ENCODE measurements at places on chromosomes 6 and 20. TPM values are rescaled to one million over a fixed set of nuclear protein-coding genes. Genes with fewer than 3 reads are reported as not detected.

DNA sequence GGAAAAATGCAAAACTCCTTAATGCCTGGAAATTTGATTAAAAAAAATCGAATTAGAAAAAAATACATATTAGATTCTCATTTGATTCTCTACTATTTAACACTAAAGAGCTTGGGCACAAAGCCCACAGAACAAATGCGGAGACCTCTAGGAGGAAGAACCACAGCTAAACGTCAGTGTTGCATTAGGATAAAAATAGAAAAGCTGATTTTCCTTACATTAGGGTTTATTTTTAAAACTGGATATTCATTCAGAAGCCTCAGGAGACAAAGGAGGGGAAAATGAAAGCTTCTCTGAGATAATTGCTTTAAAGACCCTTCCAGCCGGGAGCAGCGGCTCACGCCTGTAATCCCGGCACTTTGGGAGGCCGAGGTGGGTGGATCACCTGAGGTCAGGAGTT lies 77.3 kb downstream of the ECT2L start:
- H3K36me3 ChIP-seq, result no peaks in the 10 kb centered on the region
- H3K27ac ChIP-seq, result no peak overlapping the region
- H3K4me3 ChIP-seq, result no peak overlapping the region
- no peaks in the 10 kb centered on the region for H3K27me3 ChIP-seq
- DNase-seq, result no peak

DNA sequence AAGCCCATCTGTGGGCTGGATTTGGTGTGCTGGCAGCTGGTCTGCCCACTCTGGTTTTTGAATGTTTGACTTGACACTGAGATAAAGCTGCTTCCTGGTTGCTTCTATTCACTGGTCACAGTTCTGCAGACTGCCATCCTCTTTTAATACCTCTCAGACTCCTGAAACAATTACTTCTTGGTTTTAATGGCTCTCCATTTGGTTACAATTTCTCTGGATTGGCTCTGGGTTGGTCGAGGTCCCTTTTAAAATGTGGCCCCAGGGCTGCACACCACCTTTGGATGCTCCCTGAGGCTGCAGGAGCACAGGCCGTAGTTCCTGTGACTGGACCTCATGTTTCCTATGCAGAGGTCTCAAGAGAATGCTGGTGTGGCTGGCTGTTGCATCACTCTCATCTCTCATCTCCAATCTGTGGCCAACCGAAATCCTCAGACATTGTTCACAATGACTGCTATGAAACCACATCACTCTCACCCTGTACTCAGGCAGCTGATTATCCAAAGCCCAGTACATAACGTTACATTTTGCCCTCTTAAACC lies 98.5 kb downstream of the INSM1 start:
- no peak for DNase-seq
- no peak overlapping the region for H3K4me3 ChIP-seq
- no peaks in the 10 kb centered on the region for H3K4me1 ChIP-seq
- no peaks in the 10 kb centered on the region for H3K27me3 ChIP-seq
- no peaks in the 10 kb centered on the region for H3K36me3 ChIP-seq

The ME1 gene
- 40.5 TPM for total RNA-seq

The ESR1 gene
- total RNA-seq, result 0.17 TPM

The CLVS2 gene
- not detected for total RNA-seq

The FOXA2 gene
- total RNA-seq, result 0.10 TPM

DNA sequence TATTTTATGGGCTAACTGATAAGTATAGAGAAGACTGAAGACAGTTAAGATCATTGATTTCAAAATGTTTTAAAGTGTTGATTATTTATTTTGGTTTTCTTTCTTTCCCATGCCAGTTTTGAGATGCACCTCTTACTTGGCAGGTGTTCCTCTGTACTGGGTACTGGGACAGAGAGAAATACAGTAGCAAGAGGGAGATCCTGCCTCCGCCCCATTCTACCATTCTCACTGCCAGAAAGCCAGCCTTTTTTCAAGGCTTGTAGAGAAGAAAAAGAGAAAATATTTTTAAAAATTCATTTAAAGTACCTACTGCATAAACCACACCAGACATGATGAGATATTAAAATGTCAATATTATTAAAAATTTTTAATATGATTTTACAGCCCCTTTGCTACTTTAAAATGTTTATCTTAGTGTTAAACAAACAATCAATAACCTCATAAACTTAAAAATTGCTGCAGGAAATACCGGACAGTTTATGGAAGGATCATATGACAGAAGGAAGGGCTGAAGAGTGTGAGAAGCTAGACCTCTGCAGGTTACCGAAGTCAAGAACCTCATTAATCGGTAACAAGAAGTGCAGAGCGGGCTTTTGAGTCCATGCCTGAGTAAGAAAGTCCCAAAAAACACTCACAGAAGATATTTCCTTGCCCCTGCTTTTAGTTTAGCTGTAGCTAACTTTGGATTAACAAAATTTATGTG lies 117.8 kb upstream of the ESR1 start:
- no peaks in the 10 kb centered on the region for H3K4me1 ChIP-seq
- no peak overlapping the region for H3K27ac ChIP-seq
- no peak for DNase-seq
- no peak overlapping the region for H3K4me3 ChIP-seq

GRCh38 chr6:155771822-155772221 lies 316.2 kb upstream of the NOX3 start:
- no peak for DNase-seq
- H3K27ac ChIP-seq, result no peak overlapping the region
- H3K4me1 ChIP-seq, result no peaks in the 10 kb centered on the region
- no peaks in the 10 kb centered on the region for H3K27me3 ChIP-seq
- H3K4me3 ChIP-seq, result no peak overlapping the region

DNA sequence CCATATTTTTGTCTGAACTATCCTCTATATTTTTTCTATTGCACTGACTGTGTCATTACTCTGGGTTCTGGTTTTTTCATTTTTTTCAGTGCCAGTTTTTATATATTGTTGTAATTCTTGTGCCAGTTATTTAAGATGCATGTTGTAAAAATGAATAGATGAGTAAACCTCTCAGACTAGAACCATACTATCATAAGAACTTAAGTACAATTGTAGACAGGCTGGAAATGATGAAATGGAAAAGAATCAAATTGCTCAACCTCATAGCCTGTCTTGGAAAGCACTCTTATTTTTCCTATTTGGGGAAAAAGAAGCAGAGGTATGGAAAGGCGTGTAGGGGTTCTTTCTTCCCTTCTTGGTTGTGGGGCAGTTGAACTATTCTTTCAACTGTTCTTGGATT lies 30.2 kb downstream of the PANK2 start:
- H3K4me3 ChIP-seq, result no peak overlapping the region
- H3K27me3 ChIP-seq, result no peaks in the 10 kb centered on the region
- H3K36me3 ChIP-seq, result peaks cover 36% of the 10 kb centered on the region
- H3K27ac ChIP-seq, result no peak overlapping the region
- H3K4me1 ChIP-seq, result no peaks in the 10 kb centered on the region
- no peak for DNase-seq

DNA sequence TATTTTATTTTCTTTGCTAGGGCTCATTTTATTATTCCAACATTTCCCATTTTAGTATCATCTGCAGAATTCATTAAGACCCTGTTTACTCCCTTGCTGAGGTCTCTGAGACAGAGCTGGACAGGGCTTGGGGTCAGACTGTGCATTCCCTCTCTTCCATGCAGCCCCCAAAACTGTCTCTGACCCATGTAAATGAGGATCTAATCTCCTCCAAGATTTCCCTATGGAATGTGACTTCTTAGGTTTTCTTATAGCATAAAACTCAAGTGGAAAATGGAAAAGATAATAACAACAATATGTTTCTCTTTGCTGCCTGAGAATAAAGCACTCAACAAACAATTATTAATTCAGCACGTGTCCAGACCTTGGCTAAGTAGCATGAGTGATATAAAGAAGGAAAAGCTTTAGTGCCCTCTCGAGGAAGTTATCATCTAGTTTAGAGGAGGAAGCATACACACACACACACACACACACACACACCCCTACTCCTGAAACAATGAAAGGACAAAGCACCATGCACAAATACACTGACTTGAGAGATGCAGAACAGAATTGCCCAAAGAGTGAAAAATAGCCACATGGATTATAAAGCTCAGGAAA lies 815.5 kb downstream of the BCKDHB start:
- H3K27ac ChIP-seq, result no peak overlapping the region
- H3K4me3 ChIP-seq, result no peak overlapping the region
- no peak for DNase-seq
- no peaks in the 10 kb centered on the region for H3K4me1 ChIP-seq
- H3K27me3 ChIP-seq, result no peaks in the 10 kb centered on the region

DNA sequence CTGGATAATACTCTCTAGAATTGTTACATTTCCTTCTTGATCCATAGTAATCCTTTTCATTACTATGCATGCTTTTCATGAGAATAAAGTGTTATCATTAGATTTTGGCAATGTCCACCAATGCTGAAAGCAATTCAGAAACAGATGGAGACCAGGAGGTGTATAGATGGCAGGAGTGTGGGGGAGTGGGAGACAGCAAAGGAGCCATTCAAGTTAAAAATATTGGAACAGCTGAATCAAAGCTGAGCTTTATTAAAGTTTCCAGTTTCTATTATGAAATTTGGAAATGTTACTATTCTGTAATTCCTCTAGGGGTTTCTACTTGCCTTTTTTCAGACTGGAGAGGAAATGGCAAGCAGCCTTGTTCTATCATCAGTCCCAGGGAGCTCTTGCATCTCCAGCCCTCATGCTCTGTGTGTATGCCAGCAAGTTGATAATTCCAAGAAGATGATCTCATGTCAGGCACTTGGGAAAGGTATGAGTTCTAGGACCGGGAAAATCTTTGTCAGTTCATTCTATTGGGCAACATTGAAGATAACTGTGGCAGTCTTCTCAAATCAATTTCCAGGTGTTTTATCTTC lies 228.0 kb downstream of the CD109 start:
- peaks cover 1% of the 10 kb centered on the region for H3K4me1 ChIP-seq
- no peak overlapping the region for H3K27ac ChIP-seq

GRCh38 chr6:128235556-128235955 lies 284.8 kb downstream of the PTPRK start:
- H3K4me3 ChIP-seq, result no peak overlapping the region
- DNase-seq, result no peak
- no peaks in the 10 kb centered on the region for H3K27me3 ChIP-seq
- H3K27ac ChIP-seq, result no peak overlapping the region
- no peaks in the 10 kb centered on the region for H3K4me1 ChIP-seq
- no peaks in the 10 kb centered on the region for H3K36me3 ChIP-seq

The GNMT gene
- 0.57 TPM for total RNA-seq

GRCh38 chr6:138526822-138527235 lies 27.5 kb upstream of the NHSL1 start:
- no peaks in the 10 kb centered on the region for H3K27me3 ChIP-seq
- H3K27ac ChIP-seq, result no peak overlapping the region
- DNase-seq, result no peak
- no peaks in the 10 kb centered on the region for H3K4me1 ChIP-seq
- H3K36me3 ChIP-seq, result no peaks in the 10 kb centered on the region

The EYA4 gene
- not detected for total RNA-seq

- H3K27me3 ChIP-seq, result no peaks in the 10 kb centered on the region
- DNase-seq, result no peak
- no peak overlapping the region for H3K27ac ChIP-seq
- H3K4me1 ChIP-seq, result 0 out of 2 replicates have a peak, but pooled peaks cover 3% of the 10 kb centered on the region
Measured at GRCh38 chr20:37990571-37991151, 42.6 kb downstream of the TTI1 start.

- no peak overlapping the region for H3K4me3 ChIP-seq
- DNase-seq, result no peak
- H3K36me3 ChIP-seq, result no peaks in the 10 kb centered on the region
- H3K27me3 ChIP-seq, result peaks cover 19% of the 10 kb centered on the region
- no peaks in the 10 kb centered on the region for H3K4me1 ChIP-seq
- H3K27ac ChIP-seq, result no peak overlapping the region
Measured at GRCh38 chr20:49468412-49468811, 14.1 kb downstream of the KCNB1 start.

The SASH1 gene
- 11.7 TPM for total RNA-seq

The HEY2 gene
- total RNA-seq, result not detected

GRCh38 chr20:20063941-20064702 lies 11.8 kb downstream of the CFAP61 start:
- no peak for DNase-seq
- H3K4me3 ChIP-seq, result no peak overlapping the region
- H3K27me3 ChIP-seq, result peaks cover 10% of the 10 kb centered on the region
- no peaks in the 10 kb centered on the region for H3K36me3 ChIP-seq
- no peaks in the 10 kb centered on the region for H3K4me1 ChIP-seq

DNA sequence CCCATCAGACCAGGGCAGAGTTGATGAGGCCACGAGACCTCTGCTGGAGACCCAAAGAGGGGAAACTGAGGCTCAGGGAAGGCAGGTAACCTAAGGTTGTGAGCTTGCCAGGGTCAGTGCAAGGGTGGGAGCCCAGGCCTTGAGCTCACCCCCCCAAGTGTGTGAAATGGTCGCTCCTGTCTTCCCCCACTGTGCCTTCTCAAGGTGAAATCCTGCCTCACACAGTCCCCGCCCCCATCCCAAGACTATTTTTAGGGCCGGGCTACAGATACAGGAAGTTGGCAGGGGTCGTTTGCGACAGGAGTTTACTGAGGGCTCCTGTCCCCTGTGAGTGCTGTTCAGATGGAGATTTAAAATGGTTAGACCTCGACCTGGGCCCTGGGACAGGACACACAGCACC lies 18.7 kb upstream of the GATA5 start:
- H3K27ac ChIP-seq, result no peak overlapping the region
- H3K4me1 ChIP-seq, result peaks cover 24% of the 10 kb centered on the region
- no peak for DNase-seq

DNA sequence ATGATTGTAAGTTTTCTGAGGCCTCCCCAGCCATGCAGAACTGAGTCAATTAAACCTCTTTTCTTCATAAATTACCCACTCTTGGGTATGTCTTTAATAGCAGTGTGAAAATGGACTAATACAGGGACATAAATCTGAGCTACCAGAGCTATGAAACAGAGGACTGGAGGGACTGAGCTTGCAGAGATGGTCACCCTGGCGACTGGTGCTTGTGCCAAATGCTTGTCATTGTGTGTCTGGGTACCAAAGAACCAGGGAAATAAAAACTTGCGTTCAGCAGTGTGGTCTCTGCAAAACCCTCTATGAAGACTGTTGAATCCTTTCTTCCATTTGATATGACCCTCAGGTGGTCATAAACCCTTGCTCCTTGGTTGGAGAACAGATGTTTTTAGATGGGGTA lies 105.1 kb upstream of the PRL start:
- H3K4me1 ChIP-seq, result no peaks in the 10 kb centered on the region
- H3K36me3 ChIP-seq, result no peaks in the 10 kb centered on the region
- H3K4me3 ChIP-seq, result no peak overlapping the region
- DNase-seq, result no peak
- no peak overlapping the region for H3K27ac ChIP-seq

- no peak for DNase-seq
- H3K36me3 ChIP-seq, result no peaks in the 10 kb centered on the region
- no peaks in the 10 kb centered on the region for H3K4me1 ChIP-seq
- H3K27me3 ChIP-seq, result no peaks in the 10 kb centered on the region
Measured at GRCh38 chr6:85568411-85568810, 25.2 kb downstream of the SNX14 start.

GRCh38 chr6:626236-626635 lies 30.7 kb downstream of the HUS1B start:
- H3K36me3 ChIP-seq, result no peaks in the 10 kb centered on the region
- H3K4me1 ChIP-seq, result no peaks in the 10 kb centered on the region
- H3K4me3 ChIP-seq, result no peak overlapping the region
- no peak overlapping the region for H3K27ac ChIP-seq

- no peak for DNase-seq
- H3K27ac ChIP-seq, result no peak overlapping the region
- H3K27me3 ChIP-seq, result no peaks in the 10 kb centered on the region
- H3K4me3 ChIP-seq, result no peak overlapping the region
- no peaks in the 10 kb centered on the region for H3K36me3 ChIP-seq
Measured at GRCh38 chr6:31351401-31352309, 5.3 kb downstream of the HLA-B start.

- 0 out of 2 replicates have a peak, but pooled peaks cover 2% of the 10 kb centered on the region for H3K4me1 ChIP-seq
- DNase-seq, result no peak
- no peak overlapping the region for H3K4me3 ChIP-seq
- no peaks in the 10 kb centered on the region for H3K27me3 ChIP-seq
Measured at GRCh38 chr6:161586887-161587286, 313.0 kb upstream of the AGPAT4 start.

All from HCT116 (cell line).